ENCODE measurements at places on chromosomes 3 and 15.

DNA sequence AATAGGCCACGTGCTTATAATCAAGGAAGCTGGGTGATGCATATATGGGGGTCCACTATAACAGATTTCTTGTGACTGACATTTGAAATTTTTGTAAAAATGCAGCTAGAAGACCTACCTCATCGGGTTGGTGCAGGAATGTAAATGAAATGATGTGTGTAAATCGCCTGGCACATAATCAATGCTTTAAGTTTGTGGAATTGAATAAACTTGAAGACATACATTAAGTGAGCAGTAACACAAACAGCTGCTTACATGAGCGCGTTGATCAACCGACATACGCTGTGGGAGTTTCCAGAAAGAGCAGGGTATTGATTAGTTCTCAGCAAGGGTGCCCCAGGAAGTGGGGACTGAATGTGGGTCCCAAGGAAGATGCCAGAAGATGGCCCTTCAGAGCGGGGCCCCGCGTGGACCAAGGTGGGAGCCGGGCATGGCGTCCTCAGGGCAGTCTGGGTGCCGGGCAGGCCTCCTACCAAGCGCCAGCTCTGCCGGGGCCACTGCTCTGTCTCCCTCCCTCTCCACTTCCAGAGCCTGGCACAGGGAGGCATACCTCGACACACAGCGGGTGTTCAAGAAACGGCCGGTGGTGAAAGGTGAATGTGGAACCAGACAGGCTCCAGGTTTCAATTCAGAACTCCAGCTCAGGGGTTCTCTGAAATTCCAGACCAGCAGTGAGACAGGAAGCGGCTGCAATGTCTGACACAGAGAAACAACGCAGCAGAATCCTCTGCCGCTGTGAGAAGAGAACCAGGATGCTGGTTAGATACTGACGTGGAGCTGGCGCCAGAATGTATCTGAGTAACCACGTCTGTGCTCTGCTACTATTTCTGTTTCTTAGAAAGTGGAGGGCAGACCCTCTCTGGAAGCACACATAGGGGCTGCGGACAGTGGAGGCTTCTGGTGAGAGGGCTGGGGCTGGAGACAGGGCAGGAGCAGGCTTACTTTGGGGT, 12.6 kb downstream of the BFSP2 start:
- no peak for DNase-seq

- no peak for DNase-seq
Observed at GRCh38 chr15:64681424-64682024, 93.9 kb downstream of the RBPMS2 start.

DNA sequence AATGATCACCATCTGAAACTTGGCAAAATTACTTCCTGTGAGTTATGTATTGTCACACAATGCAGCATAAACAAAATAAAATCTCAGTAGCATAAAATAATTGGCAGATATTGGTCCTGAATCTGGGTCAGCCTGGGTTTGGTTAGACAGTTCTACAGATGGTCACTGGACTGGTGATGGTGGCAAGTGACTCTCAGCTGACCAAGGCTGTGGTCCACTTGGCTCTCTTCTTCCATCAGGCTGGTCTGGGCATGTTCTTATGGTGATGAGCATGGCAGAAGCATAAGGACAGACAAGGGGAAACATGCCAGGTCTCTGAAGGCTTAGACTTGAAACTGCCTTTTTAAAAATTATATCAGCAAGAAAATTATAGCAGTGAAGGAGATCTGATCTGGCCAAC, 1205.0 kb upstream of the EPHA6 start:
- DNase-seq, result no peak

GRCh38 chr15:24394303-24394702, 281.3 kb upstream of the NPAP1 start:
- no peak for DNase-seq

DNA sequence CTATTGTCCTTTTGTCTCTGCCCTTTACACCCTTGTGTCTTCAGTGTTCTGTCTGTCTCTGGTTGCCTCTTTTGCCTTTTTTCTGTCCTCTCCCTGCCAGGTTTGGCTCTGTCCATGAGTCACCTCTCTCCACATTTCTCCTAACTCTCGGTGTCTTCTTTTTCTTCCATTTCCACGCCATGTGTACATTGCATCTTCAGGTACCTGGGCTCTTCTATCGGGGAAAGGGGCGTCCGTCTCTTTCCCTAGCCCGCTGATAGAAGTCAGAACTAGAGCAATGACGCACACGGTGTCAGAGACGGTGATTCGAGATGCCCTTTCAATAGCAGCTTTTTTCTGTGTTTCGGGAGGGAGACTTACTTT, 641 bp downstream of the OPA1 start:
- DNase-seq, result no peak

GRCh38 chr3:190288836-190289235, 33.4 kb downstream of the CLDN1 start:
- DNase-seq, result no peak

- no peak for DNase-seq
Observed at GRCh38 chr15:72135719-72136118, 17.5 kb downstream of the SENP8 start.

DNA sequence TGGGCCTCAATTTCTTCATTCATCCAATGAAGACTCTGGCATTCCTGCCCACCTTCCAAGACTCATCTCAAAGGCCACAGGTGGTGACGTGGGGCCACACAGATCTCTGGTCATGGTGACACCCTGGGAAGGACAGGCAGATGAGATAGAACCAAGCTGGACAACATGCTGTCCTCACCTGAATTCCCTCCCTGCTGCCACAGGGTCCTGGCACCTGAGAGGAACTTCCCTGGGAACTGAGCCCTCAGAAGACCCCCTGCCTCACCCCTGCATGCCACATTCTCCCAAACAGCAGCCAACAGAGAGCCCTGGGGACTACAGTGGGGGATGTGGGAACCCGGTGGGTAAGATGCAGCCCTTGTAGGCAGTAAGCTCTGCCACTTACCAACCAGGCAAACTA, 10.7 kb downstream of the KLF15 start:
- DNase-seq, result peak; percentile 33

DNA sequence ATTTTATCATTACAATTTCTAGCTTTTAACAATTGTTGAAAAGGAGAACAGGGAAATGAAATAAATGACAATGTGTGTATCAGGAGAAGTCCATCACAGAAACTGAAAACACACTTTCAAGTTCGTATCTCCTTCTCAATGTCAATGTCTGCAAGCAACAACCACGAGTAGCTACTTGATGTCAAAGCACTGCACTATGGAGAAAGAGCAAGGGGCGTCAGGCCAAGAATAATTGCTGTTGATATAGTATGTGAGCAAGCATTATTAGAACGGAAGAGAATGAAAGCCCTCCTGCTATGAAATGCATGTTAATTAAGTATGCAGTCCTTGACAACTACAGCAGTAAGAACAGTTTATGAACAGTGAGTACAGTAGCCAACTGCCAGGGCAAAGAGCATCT, 1250.1 kb downstream of the ZPLD1 start:
- DNase-seq, result no peak

DNA sequence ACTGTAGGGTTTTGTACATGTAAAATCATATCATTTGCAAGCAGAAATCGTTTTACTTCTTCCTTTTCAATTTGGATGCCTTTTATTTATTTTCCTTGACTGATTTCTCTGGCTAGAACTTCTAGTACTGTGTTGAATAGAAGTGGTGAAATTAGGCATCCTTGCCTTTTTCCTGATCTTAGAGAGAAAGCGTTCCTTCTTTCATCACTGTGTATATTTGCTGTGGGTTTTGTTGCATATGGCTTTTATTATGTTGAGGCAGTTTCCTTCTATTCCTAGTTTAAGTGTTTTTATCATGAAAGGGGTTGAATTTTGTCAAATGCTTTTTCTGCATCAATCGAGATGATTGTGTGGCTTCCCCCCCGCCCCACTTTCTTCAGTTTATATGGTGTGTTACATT, 140.9 kb downstream of the ATG7 start:
- DNase-seq, result no peak

DNA sequence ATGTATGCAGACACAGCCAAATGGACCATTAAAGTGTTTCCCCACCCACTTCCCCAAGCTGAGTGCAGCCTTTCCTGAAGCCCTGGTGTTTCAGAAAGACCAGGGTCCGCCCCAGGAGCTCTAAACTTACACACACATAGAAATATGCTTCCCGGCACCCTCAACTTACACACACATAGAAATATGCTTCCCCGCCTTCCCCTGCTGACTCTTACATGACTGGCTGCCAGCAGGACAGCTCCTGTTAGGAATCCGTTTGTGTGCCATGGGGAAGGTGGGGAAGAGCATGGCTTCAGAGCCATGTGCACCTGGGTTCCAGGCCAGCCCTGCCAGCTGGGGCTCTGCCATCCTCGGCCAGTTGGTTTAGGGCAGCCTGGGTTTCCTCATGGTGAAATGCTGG, 3.6 kb downstream of the CLEC3B start:
- DNase-seq, result no peak

DNA sequence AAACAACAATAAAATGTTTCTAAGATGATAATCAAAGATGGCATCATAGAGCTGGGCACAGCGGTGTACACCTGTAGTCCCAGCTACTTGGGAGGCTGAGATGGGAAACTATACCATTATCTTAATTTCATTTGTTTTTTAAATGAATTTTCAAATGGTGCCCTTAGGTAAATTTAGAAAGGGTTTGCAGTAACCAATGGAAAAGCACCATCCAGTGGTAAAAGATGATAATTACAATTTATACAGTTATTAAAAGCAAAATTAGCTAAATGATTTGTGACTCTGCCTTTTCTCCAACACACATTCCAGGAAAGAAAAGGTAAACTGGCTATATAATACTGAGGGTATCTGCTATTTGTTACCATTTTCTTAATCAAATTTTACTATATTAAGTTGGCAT, 14.4 kb upstream of the ANKRD28 start:
- DNase-seq, result no peak

Data from H1 (cell line).